ENCODE measurements at places on chromosomes 12 and 14.

GRCh38 chr14:77615361-77616132 is 890 bp downstream of the SPTLC2 start:
- DNase-seq, result no peak

- DNase-seq, result no peak
Observed at GRCh38 chr14:92704036-92704804, 44.2 kb downstream of the LGMN start.

GRCh38 chr14:79551523-79551922 is 659.8 kb downstream of the DIO2 start:
- no peak for DNase-seq

- DNase-seq, result peak; percentile 72
Observed at GRCh38 chr14:68248481-68249255, 429.1 kb downstream of the RAD51B start.

GRCh38 chr12:9381619-9382018 is 173.4 kb upstream of the PZP start:
- no peak for DNase-seq

GRCh38 chr12:3087758-3088650 is 10.8 kb downstream of the TSPAN9 start:
- no peak for DNase-seq

DNA sequence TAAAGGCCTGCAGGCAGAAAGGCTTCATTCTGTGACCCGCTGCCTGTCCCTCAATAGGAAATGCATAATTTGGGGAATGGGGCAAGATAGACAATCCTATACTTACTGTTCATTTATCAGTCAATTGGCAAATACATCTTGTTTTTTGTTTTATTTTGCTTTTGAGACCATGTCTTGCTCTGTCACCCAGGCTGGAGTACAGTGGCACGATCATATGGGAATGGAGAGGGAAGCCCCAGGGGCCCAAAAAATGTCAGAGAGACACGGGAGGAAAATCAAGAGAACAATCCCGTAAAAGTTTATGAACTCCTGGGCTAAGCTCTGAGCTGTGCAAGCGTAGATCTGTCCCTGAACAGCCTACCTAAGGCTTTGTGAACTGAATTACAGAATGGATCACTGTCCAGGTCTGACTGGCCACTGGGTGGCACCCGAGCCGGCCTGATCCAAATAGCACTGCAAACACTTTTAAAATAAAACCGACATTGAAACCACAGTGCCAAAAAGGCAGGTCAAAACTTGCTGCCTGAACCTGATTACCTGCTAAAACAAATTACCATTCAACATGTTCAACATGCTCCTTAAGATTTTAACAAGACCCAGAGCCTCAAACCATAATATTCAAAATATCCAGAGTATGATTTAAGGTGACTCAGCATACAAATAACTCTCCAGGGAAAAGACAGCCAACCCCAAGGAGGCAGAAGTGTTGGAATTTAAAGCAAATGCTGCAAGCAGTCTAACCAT is 11.8 kb downstream of the COPS7A start:
- DNase-seq, result no peak

DNA sequence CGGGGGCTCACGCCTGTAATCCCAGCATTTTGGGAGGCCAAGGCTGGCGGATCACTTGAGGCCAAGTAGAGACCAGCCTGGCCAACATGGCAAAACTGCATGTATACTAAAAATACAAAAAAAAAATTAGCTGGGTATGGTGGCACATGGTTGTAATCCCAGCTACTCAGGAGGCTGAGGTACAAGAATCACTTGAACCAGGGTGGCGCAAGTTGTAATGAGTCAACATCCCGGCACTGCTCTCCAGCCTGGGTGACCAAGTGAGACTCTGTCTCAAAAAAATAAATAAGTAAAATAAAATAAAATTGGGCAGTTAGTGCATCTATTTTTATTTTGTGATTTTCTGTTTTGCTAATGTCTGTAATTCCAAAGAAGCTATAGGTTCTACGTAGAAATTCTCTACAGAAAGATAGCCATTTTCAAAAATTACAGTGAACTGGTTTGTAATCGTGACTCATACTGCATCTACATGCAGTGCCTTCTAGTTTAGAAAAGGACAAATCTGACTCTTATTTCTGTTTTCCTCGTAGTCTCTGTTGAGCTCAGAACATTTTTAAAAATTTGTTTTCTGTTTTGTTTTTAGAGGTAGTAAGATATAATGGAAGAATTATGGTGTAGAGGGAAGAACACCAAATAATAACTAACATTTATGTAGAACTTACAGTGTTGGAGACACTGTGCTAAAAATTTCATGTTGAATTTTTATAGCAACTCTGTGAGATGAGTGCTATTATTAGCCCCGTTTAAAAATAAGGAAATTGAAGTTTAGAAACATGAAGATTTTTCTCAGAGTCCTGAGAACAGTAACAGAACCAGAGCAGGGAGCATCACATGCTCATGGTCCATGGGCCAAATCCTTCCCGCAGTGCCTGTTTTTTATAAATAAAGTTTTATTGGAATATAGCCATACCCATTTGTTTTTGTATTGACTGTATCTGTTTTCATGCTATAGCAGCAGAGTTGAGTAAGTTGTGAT is 201.2 kb downstream of the SYNE2 start:
- DNase-seq, result no peak

Measured in stimulated activated naive CD4-positive, alpha-beta T cell (primary cell).